ENCODE measurements at places on chromosomes 2 and 18.

DNA sequence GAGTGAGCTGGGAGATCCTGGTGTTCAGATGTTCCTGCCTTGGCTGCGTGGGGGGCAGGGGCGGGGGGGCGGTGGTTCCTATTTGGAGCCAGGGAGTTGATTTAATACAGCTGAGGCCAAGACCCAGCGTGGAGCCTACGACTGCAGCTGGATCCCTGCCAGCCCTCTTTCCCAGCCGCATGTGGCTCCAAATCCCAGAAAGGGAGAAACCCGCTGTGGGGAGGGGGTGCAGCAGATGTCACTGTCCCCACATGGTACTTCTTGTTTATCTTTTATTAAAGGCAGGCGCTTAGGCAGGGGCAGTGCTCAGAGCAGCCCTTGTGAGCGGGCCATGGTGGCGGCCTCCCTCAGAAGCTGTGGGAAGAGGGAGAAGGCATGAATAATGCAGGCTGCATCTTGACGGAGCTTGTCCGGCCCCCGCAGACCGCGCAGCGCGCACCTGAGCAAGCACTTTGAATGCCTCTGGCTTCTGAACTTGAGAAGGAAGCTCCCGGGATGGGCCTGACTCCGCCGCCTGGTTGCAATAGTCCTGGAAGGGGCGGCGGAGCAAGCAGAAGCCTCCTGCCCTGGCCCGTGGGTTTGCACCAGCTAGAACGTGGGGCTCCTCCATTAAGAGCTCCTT lies 112.1 kb downstream of the GLI2 start:
- DNase-seq = peak; percentile 48

DNA sequence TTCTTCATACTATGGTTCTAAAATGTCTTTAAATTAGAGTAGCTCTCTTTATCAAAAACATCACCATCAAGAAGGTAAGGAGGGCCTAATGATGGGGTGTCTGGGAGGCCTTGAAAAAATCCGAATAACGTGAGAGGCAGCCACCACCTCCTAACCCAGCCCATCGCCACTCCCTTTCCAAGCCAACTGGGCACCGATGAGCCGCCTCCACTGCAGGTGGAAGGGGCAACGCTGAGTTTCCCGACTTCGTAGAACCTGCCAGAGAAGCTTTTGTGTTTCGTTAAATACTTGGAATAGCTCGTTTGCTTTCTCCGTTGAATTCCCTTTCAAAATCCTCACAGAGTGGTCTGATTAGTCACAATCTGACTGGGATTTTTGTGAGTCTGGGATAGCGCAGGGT lies 22.0 kb upstream of the RPL31 start:
- peak; percentile 18 for DNase-seq

GRCh38 chr2:170307555-170308351 lies 129.8 kb downstream of the MYO3B start:
- DNase-seq = no peak

DNA sequence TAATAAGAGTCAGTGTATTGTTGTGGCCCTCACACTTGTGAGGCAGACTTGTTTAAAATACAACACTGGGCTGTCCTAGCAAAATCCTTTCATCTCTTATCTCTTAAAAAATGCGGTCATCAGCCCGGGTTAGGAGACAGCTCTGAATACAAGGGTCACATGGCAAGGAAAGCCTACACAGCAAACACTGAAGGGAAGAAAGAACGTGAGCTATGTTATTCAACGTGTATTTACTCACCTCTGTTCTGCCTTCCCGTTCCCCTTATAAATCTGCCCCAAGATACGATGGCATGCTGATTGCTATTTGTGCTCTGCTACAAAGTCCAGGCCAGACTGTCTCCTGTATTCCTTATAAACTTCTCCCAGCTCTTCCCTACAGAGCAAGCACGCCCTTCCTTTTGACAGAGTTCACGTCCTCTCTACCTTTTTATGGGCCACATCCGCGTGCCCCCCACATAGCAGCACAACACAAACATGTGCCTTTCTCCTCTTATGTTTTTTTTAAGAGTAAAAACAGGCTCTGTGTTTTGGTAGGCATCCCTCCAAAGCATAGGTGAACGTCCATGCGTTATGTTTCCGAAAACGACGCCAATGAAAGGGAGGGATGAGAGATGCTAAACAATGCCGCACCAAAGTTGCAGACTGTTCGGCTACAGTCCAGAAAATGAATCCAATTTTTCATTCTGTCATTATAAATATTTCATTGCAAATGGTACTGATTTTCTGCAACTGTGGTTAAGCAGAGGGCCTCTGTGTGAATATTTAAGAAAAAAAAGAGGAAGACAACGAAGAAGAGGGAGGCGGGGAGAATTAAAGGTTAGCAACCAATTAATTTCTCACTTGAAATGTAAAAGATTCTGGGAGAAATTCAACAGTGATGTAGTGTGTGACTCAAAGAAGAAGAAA lies 274.7 kb downstream of the ZNF521 start:
- DNase-seq = no peak

DNA sequence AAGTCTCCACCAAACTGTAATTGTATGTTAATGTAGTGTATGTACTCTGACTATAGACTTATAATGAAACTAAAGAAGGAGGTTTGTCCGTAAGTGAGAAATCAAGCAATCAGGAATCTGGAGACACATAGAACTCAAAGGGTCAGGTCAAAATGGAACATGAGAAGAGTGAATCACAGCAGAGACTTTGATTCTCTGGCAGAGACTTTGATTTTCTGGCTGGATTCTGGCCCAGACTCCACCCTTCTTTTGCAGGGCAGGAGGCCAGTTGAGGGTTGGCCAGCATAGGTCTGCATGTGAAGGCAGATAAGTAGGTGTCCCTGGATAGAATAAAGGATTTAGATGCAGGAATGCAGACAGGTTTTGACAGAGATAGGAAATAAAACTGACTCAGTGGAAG lies 11.0 kb upstream of the NCKAP5 start:
- DNase-seq = no peak

DNA sequence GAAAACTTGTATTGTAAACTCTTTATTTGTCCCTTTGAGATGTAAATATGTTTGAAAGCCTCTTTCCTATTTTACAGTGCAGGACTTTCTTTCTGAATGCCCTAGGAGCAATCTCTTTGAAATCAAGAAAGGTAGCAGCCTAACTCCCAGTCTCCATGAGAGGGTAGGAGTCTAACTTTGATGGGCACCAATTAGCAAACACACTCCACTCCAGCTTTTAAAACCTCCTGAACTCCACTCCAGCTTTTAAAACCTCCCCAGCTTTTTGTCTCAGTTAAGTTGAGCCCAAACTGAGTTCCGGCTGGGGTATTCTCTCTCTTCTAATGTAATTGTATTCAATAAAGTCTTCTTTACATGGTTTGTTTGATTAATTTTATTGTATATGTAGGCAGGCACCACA lies 493.7 kb upstream of the CDH7 start:
- DNase-seq = no peak

DNA sequence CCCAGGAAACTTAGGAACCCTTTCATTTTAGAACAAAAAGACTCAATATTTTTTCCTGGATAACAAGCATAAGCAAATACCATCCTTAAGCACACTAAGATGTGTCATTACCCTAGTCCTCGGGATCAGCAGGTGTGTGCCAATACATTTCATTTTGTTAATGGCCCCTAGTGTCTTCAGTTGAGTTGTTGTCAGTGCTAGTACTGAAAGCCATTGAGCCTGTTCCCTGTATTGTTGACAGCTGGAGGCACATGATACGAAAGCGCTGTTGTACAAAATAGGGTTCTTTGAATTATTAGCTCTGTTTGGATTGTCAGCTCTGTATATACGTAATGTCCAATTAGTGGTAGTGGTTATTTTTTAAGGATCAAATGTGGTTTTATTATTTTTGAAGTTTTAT lies 29.5 kb downstream of the VAPA start:
- DNase-seq = no peak

- DNase-seq = no peak
Observed at GRCh38 chr2:190711069-190711468, 62.2 kb downstream of the NAB1 start.

GRCh38 chr2:121804997-121805765 lies 49.7 kb downstream of the TSN start:
- DNase-seq = no peak

DNA sequence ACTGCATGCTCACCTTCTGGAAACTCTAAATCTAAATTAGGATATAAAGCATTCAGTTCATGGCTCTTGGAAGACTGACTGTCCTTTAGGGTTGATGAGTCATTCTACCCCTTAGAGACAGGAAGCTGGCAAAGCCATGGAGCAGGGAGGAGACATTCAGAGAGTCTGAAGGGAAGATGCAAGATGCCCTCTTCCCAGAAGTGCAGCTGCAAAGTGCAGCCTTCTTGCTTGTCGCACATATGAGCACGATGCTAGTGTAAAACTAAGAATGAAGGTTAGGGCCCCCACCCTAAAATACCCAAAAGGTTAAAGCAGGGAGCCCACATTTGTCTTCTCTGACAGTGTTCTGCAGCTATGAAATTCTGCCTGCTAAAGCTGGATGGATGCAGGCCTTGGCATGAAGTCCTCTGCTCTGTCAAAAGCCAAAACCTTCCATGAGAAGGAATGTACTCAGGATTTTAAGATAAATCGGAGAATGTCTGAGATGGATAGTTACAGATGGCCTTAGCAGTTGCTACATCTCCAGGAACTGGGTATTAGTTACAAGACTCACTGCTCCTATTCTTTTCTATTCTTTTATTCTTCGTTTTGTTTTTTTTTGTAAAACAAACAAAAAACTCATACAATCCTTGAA lies 89.7 kb downstream of the POLE4 start:
- no peak for DNase-seq

DNA sequence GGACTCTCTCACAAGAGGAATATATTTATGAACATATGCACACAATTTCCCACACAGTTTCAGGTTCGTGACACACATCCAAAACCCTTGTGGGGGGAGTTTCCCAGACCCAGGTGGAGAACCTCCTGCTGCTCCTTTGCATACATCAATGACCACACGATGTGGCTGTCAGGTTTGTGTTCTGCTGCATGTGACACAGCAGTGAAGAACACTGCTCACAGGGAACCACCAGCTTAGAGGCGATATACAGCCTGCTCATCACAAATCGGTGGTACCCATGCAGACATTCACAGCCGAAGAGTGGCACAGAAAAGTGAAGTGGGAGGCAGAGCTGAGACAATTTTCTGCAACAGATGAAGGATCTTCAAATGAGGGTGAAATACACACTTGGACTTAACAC lies 175.6 kb upstream of the ZFP36L2 start:
- DNase-seq = no peak

DNA sequence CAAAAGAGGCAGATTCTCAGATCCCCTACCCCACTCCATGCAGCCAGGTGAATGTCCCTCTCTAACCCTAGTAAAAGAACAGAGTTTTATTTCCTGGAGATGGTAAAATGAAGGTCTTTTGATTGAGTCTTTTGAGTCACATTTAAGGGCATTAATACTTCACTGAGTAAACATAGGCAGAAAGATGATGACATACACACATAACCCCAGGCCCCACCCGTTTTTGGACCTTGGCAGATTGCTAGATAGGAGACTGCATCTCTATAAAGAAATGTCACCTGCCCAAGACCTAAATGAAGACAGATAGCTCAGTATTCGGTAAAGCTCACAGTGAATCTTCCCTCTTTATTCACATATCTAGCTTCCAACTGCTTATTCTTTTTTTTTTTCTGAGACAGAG lies 28.3 kb upstream of the PEX13 start:
- no peak for DNase-seq

DNA sequence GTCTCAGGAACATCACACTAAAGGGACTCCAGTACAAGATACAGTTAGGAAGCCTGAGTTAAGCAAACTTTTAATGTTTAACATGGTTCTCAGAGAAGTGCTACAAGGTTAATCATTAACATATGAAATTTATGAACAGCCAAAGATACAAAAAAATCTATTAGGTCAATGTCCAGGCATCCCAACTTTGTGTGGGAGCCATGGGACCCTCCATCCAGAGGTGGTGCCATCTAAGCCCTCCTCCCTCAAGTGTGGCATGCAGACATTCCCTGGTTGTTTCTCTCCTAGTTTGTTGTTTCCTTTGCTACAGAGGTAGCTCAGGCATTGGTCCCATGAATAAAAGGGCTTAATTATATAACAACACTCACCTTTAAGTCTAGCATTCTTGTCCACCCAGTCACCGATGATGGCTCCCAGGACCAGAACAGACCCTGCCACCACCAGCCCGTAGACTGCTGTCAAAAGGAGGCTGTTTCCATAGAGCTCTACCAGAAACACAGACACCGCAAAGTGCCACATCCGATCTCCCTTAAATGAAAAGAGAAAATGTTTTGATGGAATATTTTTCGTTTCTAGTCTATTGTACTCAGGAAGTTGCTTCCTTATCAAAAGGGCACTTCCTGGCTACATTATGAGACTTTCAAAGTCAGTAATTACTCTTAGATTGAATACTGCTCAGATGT lies 5.7 kb downstream of the SLC40A1 start:
- DNase-seq = no peak

GRCh38 chr2:237290261-237290660 lies 123.7 kb downstream of the COL6A3 start:
- peak; percentile 81 for DNase-seq

GRCh38 chr2:53516650-53517049 lies 251.0 kb upstream of the CHAC2 start:
- DNase-seq = no peak

GRCh38 chr2:71530641-71531332 lies 77.4 kb downstream of the DYSF start:
- DNase-seq = no peak

- no peak for DNase-seq
Observed at GRCh38 chr2:133500917-133501316, 67.3 kb downstream of the NCKAP5 start.

GRCh38 chr2:222169346-222169745 lies 129.5 kb downstream of the PAX3 start:
- DNase-seq = no peak

- no peak for DNase-seq
Observed at GRCh38 chr2:56021579-56021978, 98.0 kb upstream of the EFEMP1 start.

DNA sequence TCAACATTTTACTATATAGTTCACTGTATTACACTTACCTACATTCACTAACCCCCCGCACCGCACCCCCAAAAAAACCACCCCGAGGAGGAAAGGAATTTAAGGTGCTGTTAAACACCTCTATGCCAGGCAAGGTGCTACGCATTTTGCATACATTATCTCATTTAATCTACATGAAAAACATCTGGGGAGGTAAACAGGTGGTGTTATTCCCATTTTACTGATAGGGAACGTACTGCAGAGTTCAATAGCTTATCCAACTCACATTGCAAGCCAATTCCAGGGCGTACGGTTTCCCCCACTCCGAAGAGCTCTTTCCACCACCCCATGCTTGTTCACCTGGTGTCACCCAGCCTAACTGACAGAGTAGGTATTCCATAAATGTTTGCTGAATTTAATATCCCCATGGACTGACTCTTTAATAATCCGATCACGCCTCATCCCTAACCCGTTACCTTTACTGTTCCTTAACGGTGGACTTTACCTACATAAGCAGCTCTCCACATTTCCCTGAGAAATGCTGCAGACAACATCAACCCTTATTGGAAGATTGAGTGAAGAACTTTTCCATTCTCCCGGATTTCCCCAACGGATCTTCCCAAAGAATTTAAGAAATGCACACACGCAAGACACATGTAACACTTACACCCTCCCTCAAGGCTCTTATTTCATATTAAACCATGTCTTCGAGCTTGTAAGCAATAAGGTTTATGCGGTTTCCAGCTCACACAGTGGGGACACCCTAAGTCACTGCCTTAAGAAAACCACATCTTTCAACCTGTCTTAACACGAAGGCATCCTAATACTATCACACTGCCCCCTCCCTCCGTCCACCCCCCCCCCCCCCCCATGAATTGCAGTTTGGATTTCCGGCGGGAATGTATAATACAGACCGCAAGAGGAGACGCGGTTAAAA lies 1.2 kb downstream of the RAPH1 start:
- DNase-seq = no peak

Data from upper lobe of right lung (tissue), 1 donor.